ENCODE measurements at places on chromosomes 5 and 9. TPM values are rescaled to one million over a fixed set of nuclear protein-coding genes. Genes with fewer than 3 reads are reported as not detected.

DNA sequence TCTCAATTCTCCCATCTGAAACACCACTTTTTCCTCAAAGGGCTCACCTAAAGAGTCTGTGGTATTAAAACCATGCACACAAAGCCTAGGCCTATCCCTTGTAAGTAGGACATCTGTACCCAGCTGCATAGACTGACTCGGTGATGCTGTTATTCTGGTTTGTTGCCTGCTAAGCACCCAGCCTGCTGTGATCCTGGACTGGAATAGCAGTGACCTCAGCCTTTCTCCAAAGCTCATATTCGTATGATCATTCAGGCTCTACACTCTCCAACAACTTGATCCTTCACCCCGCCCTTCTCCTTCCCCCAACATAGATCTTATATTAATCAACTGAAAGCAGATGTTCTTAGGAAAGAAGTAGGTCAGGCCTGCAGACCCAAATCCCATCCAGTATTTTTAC lies 81.4 kb upstream of the WWC1 start:
- DNase-seq, result no peak

DNA sequence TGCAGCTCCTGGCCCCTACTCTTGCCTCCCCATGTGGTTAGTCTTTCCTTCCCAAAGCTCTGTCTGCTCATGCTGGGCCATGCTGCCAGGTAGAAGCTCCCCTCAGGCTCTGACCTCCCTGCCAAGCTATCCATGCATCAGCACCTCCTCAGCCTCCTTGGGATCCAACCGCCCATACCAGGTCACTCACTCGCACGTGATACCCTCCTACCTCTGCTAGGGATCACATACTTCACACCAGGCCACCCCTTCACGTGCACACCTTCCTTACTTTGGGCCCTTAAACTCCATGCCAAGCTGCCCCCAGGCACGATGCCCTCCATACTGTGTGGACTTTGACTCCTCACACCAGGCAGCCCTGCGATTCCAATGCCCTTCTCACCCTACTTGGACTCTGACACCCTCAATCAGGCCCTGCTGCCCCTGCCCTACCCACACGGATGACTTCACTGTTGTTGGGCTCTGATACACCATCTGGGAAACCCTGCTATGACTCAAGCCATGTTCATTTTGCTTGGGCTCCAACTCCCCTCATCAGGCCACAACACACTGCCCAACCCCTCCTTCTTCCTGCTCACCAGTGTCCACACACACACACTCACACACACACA lies 34.1 kb downstream of the ZNF483 start:
- DNase-seq, result no peak

DNA sequence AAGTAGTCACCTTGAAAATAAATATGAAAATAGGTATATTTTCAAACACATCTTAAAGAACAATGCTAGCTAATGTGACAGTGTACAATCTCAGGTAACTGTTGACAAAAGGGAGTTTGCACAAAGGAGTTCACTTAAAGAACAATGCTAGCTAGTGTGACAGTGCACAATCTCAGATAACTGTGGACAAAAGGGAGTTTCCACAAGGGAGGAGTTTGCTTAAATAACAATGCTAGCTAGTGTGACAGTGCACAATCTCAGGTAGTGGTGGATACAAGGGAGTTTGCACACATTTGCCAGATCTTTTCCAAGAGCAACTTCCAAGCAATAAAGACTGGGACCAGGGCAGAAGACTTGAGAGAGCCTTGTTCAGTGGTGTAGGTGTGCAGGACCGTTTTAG lies 442.9 kb upstream of the FTMT start:
- DNase-seq, result no peak

DNA sequence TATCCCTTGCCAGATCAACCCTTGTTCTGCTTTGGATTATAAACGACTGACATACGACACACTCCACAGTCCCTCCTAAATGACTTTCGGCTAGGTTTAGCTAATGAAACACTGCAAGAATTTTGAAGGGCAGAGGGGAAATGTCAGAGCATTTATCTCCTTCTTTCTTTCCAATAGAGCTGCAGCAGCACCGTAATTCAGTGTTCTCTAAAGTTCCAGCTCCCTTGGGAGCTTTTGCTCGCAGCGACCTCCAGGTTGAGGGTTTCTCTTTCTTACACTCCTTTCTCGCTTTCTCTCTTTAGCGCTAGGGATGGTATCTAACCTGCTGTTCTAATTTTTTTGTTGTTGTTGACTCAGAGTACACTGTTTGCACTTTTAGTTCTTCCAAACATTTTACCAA lies 467.1 kb upstream of the ST8SIA4 start:
- no peak for DNase-seq

DNA sequence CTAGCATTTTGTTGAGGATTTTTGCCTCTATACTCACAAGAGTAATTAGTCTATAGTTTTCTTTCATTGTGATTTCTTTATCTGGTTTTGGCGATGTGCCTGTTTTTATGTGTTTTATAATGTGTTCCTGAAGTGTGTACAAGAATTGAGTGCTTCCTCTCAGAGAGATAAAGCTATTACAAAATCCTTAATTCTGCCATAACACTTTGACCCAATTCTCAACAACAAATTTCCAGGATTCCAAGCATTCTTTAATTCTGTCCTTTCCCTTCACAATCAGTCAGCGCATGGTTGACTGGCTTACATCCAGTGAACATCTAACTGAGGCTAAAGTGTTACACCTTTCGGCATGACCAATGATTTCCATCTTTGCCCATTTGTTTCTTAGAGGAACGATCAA lies 282.9 kb upstream of the MVB12B start:
- peak; percentile 39 for DNase-seq

DNA sequence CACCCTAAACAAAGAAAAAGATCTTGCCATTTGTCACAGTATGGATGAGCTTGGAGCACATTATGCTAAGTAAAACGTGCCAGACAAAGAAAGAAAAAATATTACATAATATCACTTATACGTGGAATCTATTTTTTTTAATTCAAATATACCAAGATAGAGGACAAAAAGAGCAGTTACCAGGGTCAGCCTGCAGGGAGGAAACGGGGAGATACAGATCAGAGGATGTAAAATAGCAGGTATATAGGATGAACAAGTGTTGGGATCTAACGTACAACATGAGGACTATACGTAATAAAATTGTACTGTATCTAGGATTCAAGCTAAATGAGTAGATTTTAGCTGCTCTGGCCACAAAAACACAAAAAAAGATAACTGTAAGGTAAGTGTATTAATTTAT lies 247.5 kb downstream of the TMEM161B start:
- no peak for DNase-seq

DNA sequence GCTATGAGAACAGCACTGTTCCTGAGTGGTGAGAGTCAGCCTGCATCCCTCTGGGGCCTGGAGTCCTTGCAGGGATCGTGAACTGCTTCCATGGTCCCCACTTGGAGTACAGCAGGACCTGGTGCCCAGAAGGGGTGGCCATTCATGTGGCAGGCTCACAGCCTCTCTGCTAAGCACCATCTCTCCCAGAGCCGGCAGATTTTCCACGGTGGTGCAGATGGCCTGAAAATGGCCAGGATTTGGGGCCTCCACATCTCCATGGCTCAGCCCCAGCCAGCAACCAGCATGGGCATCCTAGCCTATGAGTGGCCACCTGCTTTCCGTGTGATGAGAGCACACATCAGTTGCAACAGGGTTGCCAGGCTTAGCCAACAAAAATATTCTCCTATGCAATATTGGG lies 33.9 kb upstream of the SEMA4D start:
- no peak for DNase-seq

- DNase-seq, result peak; percentile 26
These were observed 166.5 kb downstream of the RMI1 start for GRCh38 chr9:84146893-84147710.

DNA sequence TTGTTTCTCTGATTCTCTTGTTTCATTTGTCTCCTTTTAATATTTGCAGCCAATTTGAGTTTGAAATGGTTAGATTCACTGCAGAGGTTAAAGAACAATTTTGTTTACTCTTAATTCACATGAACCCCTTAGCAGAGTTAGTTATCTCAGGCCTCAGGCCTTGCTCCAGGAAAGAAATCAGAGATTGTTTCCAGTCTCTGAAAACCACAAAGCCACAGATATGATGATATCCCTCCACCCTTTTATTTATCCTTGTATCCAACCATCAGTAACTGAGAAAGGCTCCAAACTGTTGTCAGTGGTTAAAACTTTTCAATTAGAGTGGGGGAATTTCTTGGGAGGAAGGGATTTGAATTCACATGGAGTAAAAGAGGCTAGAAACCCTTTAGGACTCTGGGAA lies 406.0 kb upstream of the DMAC1 start:
- DNase-seq, result no peak

DNA sequence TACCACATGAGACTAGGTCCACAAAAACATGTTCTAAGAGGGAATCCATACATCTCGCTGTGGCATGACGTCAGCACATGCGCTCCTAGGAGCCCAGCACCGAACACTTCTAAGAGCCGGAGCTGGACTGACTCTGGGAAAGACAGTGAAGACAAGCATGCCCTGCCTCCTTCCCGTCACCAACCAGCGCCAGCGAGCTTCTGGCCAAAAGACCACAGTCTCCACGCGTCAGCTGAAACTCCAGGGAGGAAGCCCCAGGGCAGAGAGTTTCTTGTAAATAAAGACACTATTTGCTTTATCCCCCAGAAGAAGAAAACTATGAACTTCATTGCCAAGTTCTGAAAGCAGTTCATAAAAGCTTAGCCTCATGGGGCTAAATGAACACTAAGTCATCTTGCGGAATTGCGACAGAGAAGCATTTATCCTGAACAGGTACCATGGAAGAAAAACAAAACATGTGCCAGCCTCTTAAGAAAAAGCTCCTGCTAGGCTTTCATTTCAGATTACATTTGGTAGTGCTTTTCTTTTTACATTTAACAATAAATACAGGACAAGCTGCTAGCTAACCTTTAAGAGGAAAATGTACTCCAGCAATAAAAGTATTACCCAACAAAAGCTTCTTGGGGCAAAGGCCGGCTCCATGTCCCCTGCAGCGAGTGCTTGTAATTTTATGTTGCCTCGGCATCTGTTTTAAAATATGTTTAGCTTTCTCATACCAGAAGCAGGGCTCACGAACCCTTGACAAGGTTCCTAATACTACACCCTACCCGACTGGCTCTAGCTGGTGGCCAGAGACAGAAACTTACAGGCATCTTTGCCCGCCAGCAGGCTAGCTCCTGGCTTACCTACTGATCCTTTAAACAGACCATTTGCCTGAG lies 96.5 kb downstream of the PRRT1B start:
- no peak for DNase-seq

- DNase-seq, result no peak
These were observed 385.7 kb downstream of the BNC2 start for GRCh38 chr9:16484744-16485143.

GRCh38 chr5:132907161-132907560 lies 33.7 kb downstream of the LEAP2 start:
- DNase-seq, result peak; percentile 94

DNA sequence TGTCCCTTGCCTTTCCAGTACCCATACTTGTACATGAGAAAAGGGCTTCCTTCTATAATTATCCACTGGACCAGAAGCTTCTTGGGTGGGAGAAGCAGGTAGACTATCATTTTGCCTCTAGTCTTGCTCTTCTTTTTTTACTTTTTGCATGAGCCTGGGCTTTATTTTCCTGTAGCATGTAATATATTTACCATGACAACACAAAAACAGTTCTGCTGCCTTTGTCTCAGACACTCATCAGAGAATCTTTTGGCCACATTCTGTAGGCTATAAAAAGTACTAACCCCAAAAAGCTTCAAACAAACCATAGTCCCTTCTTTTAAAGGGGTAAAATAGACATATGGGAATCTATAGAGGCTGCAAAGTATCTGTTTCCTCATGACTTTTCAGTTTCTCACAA lies 339.2 kb upstream of the PIK3R1 start:
- DNase-seq, result no peak

DNA sequence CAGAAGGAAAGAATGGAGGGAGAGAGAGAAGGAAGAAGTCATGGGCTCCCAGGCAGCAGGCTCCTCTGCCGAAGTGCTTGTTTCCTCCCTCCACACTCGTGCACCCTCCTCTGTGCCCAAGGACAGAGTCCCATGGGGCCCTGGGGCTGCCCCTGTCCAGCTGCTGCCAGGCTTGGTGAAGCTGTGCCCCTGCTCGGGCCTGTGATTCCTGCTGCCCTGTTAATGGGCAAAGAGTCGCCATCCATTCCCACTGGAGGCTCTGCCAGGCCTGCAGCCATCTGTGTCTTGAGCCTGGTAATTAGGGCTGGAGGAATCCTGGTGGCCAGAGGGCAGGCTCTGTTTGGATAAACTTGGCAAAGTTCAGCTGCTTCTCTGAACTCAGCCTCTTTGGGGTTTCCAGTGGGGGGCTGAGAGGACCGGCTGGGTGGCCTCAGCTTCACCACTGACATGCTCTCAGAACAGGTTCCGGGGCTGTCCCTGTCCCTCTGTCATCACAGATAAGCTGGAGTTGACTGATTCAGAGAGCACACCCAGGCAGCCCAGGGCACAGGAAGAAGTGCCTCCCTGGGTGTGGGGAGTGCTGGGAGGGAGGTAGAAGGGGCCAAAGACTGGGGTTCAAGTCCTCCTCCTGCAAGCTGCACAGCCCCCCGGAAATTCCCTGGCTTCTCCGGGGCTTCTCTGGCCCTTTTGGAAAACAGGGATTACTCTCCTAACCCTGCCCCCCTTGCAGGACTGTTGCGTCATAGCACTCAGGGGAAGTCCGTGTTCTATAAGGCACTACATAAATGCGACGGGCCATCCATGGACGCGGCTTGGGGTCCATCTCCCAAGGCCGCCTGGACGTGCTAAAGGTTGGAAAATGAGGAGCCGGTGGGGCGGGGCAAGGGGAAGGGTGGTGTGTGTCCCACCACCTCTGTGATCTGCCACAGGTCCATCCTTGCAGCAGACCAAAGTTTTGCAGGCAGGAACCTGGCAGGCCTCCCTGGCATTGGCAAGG lies 154.8 kb downstream of the PAX5 start:
- DNase-seq, result no peak

GRCh38 chr5:141846031-141846430 lies 32.2 kb downstream of the PCDH1 start:
- no peak for DNase-seq

Gene THBS4
- total RNA-seq, result not detected

Gene SPINK14
- not detected for total RNA-seq

Gene PGGT1B
- 37.5 TPM for total RNA-seq

Gene C9orf153
- total RNA-seq, result 0.66 TPM

Gene KCTD16
- 0.49 TPM for total RNA-seq

Gene PNPLA7
- total RNA-seq, result 1.9 TPM

Gene IFNW1
- total RNA-seq, result not detected

Gene HAPLN1
- not detected for total RNA-seq

Gene LSM11
- 6.1 TPM for total RNA-seq
